ENCODE measurements at places on chromosomes 7 and 10.

- DNase-seq: no peak
Observed at GRCh38 chr10:11921800-11922392, 98.7 kb downstream of the PROSER2 start.

DNA sequence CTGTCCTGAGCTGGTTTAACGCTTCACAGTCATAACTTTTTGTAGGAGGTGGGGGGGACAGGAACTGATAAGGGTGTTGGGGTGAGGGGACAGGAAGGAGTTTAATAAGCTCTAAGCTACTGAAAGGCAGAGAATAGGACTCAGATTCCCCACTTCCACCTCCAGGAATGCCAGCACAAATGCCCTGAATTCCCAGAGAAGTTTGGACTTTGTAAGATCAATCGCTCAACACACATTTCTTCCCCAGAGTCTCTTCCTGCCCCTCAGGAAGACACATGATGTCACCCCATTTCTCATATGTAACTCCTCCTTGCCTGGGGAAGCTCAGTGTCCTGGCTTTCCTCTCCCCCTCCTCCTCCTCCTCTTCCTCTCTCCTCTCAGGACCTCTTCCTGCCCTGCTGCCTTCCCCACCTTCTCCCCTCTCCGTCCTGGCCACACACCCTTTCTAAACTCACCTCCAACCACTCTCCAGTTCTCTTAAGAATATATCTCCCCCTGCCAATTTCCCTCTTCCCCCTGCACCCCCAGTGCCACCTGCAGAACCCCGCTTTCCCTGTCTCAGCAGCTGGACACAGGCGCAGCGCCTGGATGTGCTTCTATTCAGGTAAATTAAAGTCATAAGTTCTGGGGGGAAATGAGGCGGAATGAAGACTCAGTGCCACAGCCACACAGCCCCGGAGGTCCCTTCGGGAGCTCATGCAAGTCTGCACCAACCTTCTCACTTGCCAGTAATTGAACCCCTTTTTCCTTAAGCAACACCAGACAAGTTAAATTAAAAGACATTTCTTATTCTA lies 5.3 kb upstream of the LOXL4 start:
- DNase-seq: no peak

DNA sequence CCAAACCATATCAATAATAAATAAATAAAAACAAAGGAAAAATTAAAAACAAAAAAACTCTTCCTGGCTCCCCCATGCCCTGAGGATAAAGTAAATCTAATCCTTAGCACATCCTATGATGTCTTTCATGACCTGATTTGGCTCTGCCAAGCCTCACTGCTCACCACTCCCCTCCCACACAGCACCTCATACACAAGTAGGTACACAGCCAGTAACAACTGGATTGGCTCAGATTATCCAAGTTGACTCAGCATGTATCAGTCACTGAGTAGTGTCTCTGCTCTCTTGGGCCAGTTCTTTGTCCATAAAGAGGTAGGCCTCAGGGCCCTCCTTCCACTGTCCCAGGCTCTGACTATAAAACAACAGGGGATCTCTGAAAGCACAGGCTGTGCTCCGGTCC lies 99.6 kb downstream of the STRA8 start:
- DNase-seq: no peak

GRCh38 chr7:28862595-28863272 lies 95.4 kb downstream of the TRIL start:
- no peak for DNase-seq

- no peak for DNase-seq
Observed at GRCh38 chr10:114391599-114391998, 12.7 kb downstream of the AFAP1L2 start.

DNA sequence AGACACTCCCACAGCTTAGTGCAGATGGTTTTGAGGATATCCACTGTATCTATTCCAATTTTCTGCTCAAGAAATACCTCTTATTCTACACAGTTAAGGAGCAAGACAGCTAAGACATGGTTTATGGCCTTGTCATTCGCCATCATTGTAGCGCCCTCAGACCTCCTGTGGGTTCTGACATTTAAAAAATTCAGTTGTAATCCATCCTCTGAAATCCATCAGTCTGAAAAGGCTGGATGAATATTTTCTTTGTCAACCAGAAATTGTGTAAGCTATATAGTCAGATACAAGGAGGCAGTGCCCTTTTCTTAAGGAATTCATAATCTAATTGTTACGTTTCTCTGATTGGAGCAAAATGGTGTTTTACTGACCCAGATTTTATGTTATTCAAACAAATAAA lies 353.6 kb downstream of the GALNT17 start:
- DNase-seq: no peak

DNA sequence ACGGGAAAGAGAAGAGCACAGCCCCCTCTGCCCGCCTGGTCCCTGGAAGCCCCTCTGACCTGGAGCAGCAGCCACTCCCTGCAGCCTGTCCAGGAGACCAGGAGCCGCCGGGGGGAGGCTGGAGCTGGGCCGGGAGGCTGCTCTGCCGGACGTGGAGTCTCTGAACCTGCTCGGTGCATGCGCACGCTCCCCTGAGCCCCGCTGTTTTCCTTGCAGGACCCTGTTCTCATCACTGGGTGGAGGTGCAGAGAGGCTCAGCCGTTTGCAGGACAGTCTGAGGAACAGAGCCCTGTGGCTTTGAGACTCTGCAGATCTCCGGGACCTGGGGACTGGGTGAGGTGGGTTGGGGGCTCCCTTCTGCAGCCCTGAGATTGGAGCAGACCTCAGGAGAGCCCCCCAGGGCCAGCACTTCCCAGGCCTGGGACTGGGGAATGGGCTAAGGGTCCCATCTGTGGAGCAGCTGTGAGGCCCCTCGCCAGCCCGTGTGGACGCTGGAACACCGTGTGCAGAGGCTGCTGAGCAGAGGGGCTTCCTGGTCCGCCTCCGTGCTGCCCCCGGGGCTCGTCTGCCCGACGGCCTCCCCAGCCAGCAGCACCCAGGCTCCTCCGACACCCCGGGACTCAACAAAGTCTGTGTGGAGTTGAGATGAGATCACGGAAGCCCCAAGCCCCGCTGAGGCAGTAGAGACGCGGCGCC lies 48.5 kb upstream of the ADGRA1 start:
- peak; percentile 62 for DNase-seq

GRCh38 chr10:86203162-86203905 lies 163.3 kb downstream of the GRID1 start:
- DNase-seq: no peak

DNA sequence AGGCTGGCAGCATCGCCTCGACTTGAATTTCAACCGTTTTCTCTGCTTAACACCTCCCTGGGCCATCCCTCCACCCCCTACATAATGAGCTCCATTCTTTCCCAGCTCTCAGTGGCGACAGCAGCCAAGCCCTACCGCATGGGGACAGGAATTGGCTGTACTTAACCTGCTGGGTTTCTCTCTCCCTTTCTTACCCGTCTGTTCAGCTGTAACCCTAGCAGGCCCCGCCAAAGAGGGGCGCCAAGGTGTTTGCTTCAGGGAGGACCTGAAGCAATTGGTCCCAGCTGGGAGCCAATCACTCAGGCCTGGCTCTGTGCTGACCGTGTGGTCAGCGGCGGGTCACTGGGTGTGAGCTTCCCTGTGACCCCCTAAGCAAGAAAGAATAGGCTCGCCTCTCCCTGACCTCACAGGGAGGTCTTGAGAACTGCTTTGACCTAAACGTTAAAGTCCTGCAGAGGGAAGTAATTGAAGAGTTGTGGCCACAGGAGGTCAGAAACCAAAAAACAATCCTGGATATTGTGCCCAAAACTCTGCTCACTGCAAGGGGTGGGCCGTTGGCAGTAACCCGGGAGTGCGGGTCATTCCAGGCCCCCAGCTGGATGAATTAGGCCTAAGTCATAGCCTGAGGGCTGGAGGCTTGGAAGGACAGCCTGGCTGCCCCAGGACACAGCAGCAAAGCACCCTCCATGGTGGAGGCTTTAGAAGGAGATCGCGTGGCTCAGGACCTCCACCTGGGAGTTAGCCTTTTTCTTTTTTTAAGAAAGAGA lies 114.6 kb downstream of the ITIH5 start:
- no peak for DNase-seq

GRCh38 chr10:74671716-74672115 lies 154.7 kb upstream of the KAT6B start:
- DNase-seq: no peak

DNA sequence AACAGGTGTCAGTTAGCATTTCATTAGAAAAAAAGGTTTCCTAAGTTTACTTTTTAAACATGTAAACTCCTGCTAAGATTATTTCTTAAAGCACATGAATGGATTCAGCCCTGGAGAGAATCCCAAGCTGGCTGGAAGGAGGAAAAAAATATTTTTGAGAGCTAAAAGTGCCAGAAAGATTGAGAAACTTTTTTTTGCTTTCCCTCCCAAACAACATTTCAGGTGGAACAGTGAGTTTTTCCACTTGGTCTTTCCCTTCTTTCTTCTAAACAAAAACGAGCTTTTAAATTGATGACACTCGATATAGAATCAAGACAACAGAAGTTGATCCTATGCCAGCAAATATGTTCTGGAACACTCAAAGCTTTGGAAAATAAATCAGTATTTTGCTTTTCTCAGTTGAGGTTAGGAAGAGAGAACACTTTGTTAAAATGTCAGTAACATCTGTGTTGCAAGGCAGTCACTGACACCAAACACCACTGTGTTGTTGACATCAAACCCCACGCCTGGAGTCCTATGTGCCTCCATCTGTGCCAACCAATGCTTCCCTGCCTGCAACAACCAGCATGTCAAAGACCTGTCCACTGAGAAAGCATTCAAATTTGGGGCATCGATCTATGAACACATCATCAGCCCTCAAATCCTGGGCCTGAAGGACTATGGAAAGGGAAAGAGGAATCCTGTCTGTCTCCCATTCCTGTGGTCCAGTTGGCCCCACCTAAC lies 22.9 kb upstream of the INSIG1 start:
- no peak for DNase-seq

- DNase-seq: peak; percentile 26
Observed at GRCh38 chr10:14200698-14201544, 129.8 kb downstream of the FRMD4A start.

DNA sequence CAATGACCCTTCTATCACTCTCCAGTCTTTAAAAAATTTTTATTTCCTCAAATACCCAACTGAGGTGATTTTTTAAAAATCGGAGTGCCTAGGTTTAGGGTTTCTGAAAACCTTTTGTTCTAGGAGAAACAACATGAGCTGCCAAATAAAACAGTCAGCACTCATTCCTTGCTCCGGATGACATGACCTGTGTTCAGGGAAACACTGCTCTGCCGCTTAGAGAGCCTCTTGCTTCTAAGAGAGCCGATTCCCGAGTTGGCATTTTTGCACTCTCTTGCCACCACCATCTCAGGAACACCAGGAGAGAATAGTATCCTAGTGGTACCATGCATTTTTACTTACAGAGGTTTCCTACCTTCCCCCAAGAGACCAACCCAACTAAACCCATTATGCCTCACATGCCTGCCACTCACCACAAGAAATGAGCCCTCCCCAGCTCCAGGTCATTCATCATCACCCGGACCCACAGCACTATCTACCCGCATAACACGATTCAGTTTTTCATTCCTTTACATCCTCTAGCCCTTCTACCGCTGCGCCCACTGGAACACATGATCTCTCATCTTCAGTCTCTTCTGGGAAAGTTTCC lies 365.4 kb downstream of the THSD7A start:
- DNase-seq: no peak

DNA sequence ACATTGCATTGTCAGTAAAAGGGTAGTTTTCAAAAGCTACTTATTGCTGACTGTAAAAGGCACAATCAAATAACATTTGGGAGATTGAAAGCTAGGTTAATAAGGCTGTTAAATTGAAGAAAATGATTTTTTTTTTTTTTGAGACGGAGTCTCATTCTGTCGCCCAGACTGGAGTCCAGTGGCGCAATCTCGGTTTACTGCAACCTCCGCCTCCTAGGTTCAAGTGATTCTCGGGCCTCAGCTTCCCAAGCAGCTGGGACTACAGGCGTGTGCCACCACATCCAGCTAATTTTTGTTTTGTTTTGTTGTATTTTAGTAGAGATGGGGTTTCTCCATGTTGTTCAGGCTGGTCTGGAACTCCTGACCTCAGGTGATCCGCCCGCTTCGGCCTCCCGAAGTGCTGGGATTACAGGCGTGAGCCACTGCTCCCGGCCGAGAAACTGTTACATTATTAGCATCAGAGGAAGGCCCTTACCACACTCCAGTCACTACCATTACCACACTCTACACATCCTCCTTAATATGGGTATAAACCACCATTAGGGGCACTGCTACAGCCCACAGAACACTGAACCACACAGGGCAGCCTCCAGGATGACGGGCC lies 1.0 kb downstream of the CYP51A1 start:
- no peak for DNase-seq

DNA sequence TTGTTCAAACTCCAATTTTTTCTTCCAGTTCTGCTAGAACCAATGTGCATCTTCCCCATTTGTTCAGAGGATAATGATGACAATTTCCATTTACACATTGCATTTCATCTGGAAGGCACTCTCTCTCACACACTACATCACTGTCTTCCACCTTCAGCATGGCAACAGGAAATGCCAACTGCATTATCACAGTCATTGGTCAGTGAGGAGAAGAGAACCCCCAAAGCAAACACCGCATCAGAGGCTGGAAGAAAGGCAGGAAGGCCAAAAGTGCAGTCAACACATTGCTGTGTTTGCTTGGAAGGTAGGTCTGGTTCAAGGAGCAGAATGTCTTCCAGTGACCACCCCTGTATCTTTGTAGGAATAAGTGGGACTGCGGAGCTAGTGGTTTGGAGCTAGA lies 192.2 kb upstream of the RHOBTB1 start:
- DNase-seq: no peak

- no peak for DNase-seq
Observed at GRCh38 chr10:88831709-88832108, 19.9 kb downstream of the ANKRD22 start.

- DNase-seq: no peak
Observed at GRCh38 chr10:78432583-78432982, 398.9 kb downstream of the RPS24 start.

GRCh38 chr7:87001214-87001613 lies 58.2 kb downstream of the ELAPOR2 start:
- DNase-seq: no peak

DNA sequence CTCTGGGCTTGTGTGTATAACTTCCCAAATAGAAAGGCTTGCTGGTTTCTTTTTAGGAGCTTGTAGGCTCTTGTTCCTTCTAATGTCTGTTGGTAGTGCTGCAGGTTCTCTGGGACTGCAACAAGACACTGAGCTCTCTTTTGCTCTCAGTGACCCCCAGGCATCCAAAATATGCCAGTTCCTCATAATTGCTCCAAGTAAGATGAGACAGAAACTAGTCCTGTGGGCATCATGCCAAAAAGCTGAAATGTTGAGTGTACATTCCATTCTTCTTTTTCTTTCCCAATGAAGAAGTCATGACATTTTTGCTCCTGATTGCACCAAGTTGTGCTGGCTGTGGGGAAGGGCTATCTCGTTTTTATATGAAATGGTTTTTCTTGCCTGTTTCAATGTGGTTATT lies 7.1 kb upstream of the BTBD16 start:
- DNase-seq: no peak

GRCh38 chr7:36372156-36372555 lies 17.5 kb upstream of the ANLN start:
- DNase-seq: no peak

DNA sequence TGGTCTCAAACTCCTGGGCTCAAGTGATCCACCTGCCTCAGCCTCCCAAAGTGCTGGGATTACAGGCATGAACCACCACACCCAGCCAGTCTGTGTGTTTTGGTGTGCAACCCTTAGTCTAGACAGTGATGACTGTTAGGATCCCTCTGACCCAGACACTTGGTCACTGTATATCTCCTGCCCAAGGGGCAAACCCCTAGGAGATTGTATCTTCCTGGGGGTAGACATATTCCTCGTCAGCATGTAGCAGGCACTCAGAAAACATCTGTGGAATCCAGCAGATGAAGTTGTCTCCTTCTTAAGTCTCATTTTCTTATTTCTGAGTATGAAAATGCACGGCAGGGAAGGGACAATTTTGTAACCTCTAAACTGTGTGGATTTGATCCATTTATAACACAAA lies 292.5 kb downstream of the GFRA1 start:
- DNase-seq: no peak
